MCF 10A (cell line): ENCODE measurements at places on chromosomes 1 and 21.

- no peak for DNase-seq
- no peak overlapping the region for H3K27ac ChIP-seq
- H3K4me1 ChIP-seq, result no peaks in the 10 kb centered on the region
- no peaks in the 10 kb centered on the region for H3K36me3 ChIP-seq
- no peak overlapping the region for H3K4me3 ChIP-seq
Measured at GRCh38 chr1:184988506-184988905, 14.2 kb upstream of the NIBAN1 start.

DNA sequence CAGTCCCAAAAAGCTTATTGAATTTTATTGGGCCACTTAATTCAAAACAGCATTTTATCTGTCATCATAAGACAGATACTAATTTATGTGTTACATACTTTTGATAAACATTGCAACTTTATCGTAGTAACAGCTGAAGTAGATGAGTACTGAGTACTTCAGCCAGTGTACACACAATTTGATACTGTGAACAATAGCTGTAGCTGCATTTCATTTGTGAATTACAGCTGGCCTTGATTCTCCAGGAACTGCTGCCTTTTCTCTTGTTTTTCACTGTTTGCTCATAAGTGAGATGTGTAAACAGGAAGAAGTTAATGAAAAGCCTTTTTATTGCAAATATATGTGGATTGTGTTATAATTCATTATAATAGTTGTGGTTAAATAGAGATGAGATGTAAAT is 10.2 kb downstream of the UAP1 start:
- H3K36me3 ChIP-seq, result peaks cover 82% of the 10 kb centered on the region
- H3K4me1 ChIP-seq, result peaks cover 62% of the 10 kb centered on the region
- H3K4me3 ChIP-seq, result no peak overlapping the region
- DNase-seq, result no peak

GRCh38 chr1:109877317-109877771 is 33.3 kb upstream of the CSF1 start:
- no peaks in the 10 kb centered on the region for H3K27me3 ChIP-seq
- peak; percentile 87 for DNase-seq
- peak overlapping the region; percentile 96 for H3K27ac ChIP-seq
- H3K4me3 ChIP-seq, result peak overlapping the region; percentile 29
- H3K36me3 ChIP-seq, result no peaks in the 10 kb centered on the region

- peaks cover 20% of the 10 kb centered on the region for H3K36me3 ChIP-seq
- peaks cover 20% of the 10 kb centered on the region for H3K27me3 ChIP-seq
- H3K4me1 ChIP-seq, result peaks cover 8% of the 10 kb centered on the region
- DNase-seq, result no peak
Measured at GRCh38 chr1:154575951-154576566, 8.5 kb downstream of the CHRNB2 start.

- H3K27me3 ChIP-seq, result no peaks in the 10 kb centered on the region
- H3K4me3 ChIP-seq, result no peak overlapping the region
- peaks cover 3% of the 10 kb centered on the region for H3K36me3 ChIP-seq
- peaks cover 5% of the 10 kb centered on the region for H3K4me1 ChIP-seq
- peak; percentile 27 for DNase-seq
Measured at GRCh38 chr1:247241691-247242090, 14.2 kb upstream of the VN1R5 start.

- H3K4me3 ChIP-seq, result no peak overlapping the region
- H3K4me1 ChIP-seq, result peaks cover 11% of the 10 kb centered on the region
- DNase-seq, result no peak
Measured at GRCh38 chr1:24735156-24735508, 10.1 kb upstream of the CLIC4 start.

DNA sequence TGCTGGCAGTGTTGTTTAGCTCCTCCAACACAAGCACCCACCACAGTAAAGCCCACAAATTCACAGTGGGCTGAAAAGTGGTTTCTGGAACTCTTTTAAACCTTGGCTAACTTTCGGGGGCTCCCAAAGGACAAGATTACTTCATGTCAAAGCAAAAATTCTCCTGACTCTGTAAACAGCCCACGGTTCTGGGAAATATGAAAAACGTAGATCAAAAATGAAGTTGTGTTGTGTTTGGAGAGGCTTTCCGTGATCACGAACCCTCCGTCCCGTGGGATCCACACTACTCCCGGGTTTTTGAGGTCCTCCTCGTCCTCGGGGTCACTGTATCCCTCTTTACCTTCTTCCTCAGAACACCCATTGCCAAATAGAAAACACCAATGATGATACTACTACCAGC is 159.0 kb upstream of the RUNX1 start:
- H3K27me3 ChIP-seq, result no peaks in the 10 kb centered on the region
- no peak overlapping the region for H3K4me3 ChIP-seq
- no peak for DNase-seq
- no peak overlapping the region for H3K27ac ChIP-seq
- peaks cover 11% of the 10 kb centered on the region for H3K4me1 ChIP-seq

DNA sequence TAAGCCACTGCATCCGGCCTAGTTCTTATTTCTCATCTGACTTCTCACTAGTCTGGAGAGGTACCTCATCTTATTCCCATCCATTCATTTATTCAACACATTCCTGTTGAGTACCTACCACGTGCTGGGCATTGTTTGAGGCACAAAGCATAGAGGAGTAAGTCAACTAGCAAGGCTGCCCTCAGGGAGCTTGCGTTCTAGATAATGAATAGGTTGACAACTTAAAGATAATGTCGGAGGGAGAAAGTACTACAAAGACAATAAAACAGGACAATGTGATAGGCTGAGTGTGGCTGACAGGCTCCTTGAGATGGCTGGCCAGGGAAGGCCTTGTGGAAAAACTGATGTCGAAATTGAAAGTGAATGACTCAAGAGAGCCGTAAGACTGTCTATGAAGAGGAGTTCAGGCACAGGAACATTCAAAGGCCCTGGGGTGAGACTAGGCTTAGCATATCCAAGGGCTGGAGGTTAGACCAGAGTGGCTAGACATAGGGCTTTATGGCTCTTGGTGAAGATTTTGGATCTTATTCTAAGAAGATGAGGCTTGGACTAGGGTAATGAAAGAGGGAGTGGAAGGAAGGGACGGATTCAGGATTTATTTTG is 18.3 kb downstream of the SPATA21 start:
- no peak overlapping the region for H3K4me3 ChIP-seq

DNA sequence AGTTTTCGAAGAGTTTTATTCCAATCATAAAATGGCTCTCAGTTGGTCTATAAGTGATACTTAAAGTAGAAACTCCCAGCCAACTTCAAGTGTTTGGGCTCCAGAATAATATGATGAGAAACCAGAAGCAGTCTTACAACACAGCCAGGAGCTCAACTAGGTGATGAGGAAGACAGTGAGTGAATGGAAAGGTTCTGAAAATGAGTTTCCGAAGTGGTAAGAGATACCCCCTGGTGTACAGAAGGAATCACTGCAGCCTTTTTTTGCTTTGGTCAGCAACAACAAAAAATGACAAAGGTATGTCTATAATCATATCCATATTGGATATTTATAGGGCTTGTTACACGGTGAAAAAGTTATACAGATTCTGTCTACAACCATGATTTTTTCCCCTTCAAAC is 16.5 kb downstream of the KRTAP19-1 start:
- H3K4me3 ChIP-seq, result no peak overlapping the region
- H3K27ac ChIP-seq, result no peak overlapping the region
- no peaks in the 10 kb centered on the region for H3K4me1 ChIP-seq
- H3K27me3 ChIP-seq, result peaks cover 68% of the 10 kb centered on the region

- DNase-seq, result peak; percentile 42
- H3K36me3 ChIP-seq, result peaks cover 60% of the 10 kb centered on the region
- H3K27ac ChIP-seq, result peak overlapping the region; percentile 92
- H3K4me1 ChIP-seq, result peaks cover 15% of the 10 kb centered on the region
- H3K4me3 ChIP-seq, result peak overlapping the region; percentile 91
Measured at GRCh38 chr1:28580722-28581530, 11.1 kb upstream of the RAB42 start.

- DNase-seq, result peak; percentile 23
- no peaks in the 10 kb centered on the region for H3K27me3 ChIP-seq
- no peak overlapping the region for H3K27ac ChIP-seq
- no peaks in the 10 kb centered on the region for H3K36me3 ChIP-seq
Measured at GRCh38 chr1:176379626-176380339, 83.2 kb upstream of the PAPPA2 start.

DNA sequence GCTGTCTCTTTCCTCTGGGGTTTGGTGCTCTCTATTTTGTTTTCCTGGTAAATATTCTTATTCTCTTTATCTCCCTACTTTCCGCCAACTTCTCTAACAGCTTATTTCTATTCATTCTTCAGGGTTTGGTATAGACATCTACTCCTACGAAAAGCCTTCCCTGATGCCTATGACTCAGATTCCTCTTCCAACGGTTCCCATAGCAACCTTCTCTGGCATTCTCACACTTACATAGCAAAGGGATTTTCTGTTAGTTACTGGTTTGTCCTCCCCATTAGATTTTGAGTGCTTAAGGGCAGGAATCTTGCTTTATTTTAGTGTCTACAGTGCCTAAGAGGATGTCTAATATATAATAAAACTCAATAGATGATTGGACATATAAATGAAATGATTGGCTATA is 407.6 kb upstream of the DEPDC1 start:
- no peak overlapping the region for H3K4me3 ChIP-seq
- peaks cover 43% of the 10 kb centered on the region for H3K27me3 ChIP-seq
- DNase-seq, result peak; percentile 31
- H3K27ac ChIP-seq, result no peak overlapping the region

DNA sequence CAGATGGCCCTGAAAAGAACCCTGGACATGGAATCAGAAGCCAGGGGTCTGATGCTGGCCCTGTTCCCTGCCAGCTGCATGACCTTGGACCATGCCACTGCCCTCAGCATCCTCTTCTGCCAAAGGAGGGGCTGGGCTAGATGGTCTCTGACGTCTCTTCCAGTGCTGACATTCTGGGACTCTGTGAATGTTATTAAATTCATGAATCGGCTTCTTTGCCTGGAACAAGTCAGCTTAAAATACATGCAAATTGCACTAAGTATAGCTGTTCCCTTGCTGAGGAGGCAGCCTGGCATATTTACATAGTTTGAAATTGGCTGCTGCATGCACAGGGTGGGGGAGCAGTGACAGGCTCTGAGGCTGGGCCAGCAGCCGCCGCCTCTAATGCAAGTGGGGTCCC is 23.8 kb downstream of the KCNA2 start:
- H3K36me3 ChIP-seq, result no peaks in the 10 kb centered on the region
- no peaks in the 10 kb centered on the region for H3K4me1 ChIP-seq
- H3K27me3 ChIP-seq, result peaks cover 22% of the 10 kb centered on the region
- no peak overlapping the region for H3K27ac ChIP-seq

DNA sequence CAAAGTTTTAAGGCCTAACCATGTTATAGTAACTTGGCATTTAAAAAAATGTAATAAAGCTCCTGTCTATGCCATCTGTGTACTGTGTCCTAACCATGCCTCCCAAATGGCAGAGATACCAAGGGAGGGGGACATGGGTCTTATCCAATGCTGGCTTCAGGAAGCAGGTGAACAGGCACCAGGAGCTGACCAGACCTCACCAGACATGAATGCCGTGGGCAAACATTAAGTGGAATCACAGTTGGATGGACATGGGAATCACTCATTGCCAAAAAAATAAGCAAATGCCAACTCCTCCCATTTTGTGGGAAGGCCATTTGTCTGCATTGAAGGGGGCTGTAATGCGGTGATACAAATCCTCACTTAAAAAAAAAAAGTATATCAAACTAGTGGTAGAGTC is 22.9 kb downstream of the PROX1 start:
- H3K4me1 ChIP-seq, result no peaks in the 10 kb centered on the region
- no peaks in the 10 kb centered on the region for H3K36me3 ChIP-seq
- H3K27ac ChIP-seq, result no peak overlapping the region
- no peak for DNase-seq
- peaks cover 70% of the 10 kb centered on the region for H3K27me3 ChIP-seq

GRCh38 chr1:6601923-6602668 is 573 bp downstream of the KLHL21 start:
- peak overlapping the region; percentile 99 for H3K27ac ChIP-seq
- peaks cover 38% of the 10 kb centered on the region for H3K36me3 ChIP-seq
- peak overlapping the region; percentile 99 for H3K4me3 ChIP-seq
- peaks cover 17% of the 10 kb centered on the region for H3K4me1 ChIP-seq

- peaks cover 12% of the 10 kb centered on the region for H3K27me3 ChIP-seq
- no peak for DNase-seq
- no peaks in the 10 kb centered on the region for H3K4me1 ChIP-seq
- no peak overlapping the region for H3K27ac ChIP-seq
Measured at GRCh38 chr1:76381450-76382097, 307.0 kb downstream of the ST6GALNAC3 start.

DNA sequence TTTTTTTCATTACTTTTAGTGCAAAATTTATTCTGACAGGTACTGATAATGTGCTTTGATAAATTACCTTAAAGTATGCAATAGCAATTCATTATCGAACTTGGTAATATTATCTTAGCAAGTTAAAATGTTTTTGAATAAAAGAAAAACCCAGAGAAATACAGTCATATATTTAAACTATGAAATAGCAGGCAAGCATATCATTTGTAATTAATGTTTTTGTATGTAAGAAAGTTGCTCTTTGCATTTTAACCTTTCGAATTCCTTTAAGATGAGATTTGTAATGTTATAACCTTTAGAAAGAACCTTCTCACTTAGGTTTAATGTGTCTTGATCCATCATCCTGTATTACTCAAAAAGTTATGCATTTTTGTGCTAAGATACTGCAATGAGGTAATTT is 585.6 kb downstream of the PTBP2 start:
- H3K27me3 ChIP-seq, result no peaks in the 10 kb centered on the region
- H3K4me3 ChIP-seq, result no peak overlapping the region
- no peak overlapping the region for H3K27ac ChIP-seq
- no peaks in the 10 kb centered on the region for H3K4me1 ChIP-seq
- no peak for DNase-seq

- peaks cover 10% of the 10 kb centered on the region for H3K36me3 ChIP-seq
- no peak for DNase-seq
- no peak overlapping the region for H3K4me3 ChIP-seq
- no peaks in the 10 kb centered on the region for H3K4me1 ChIP-seq
- H3K27ac ChIP-seq, result no peak overlapping the region
Measured at GRCh38 chr1:10671090-10671489, 125.4 kb downstream of the CASZ1 start.

- H3K27me3 ChIP-seq, result no peaks in the 10 kb centered on the region
- no peak overlapping the region for H3K4me3 ChIP-seq
- H3K36me3 ChIP-seq, result no peaks in the 10 kb centered on the region
Measured at GRCh38 chr1:118396829-118397495, 211.9 kb upstream of the SPAG17 start.

DNA sequence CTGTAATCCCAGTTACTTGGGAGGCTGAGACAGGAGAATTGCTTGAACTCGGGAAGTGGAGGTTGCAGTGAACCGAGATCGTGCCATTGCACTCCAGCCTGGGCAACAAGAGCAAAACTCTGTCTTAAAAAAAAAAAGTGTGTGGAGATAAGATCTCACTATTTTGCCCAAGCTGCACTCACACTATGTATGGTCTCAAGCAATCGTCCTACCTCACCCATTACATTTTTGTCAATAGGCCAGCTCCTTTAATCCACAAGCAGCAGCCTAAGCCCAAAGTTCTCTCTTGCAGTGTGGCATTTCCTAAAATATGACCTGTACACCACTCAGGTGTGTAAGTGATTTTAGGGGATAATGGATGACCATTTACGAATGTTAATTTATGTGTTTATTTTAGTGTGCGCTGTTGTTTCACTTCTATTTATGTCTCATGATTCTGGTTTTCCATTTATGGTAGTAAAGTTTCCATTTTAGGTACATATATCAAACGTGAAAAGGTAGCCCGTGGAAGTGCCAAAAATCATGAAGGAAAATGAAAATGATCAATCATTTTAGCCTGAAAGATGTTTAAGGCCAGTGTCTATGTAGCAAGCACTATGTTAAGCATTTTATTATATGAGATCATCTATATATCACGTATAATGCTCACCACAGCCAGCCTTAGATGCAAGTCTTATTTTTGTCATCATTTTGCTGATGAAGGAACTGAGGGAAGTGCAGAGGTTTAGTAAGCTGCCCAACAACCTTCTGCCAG is 5.6 kb downstream of the LCK start:
- H3K36me3 ChIP-seq, result no peaks in the 10 kb centered on the region
- H3K27ac ChIP-seq, result no peak overlapping the region
- no peak overlapping the region for H3K4me3 ChIP-seq
